Vein endothelial cell (primary cell): ENCODE measurements at places on chromosomes 7 and 10. TPM values are rescaled to one million over a fixed set of nuclear protein-coding genes. Genes with fewer than 3 reads are reported as not detected.

SYCE1 gene
- total RNA-seq, result 0.33 TPM in 1 of 2 replicates, not detected in the other

IQUB gene
- total RNA-seq, result under 0.01 and 0.38 TPM in 2 replicates

SEMA3D gene
- 0.57 and 0.98 TPM in 2 replicates for total RNA-seq

CPN1 gene
- not detected in 2 replicates for total RNA-seq

CCL26 gene
- total RNA-seq, result not detected in 2 replicates

C10orf105 gene
- total RNA-seq, result under 0.01 TPM in 1 of 2 replicates, not detected in the other

LLCFC1 gene
- not detected in 2 replicates for total RNA-seq
